Amygdala (tissue), 56 donors: ENCODE measurements at places on chromosomes 16 and 17.

GRCh38 chr17:41486809-41487530, 2.7 kb downstream of the KRT36 start:
- DNase-seq = no peak

- no peak for DNase-seq
These were observed 331.0 kb upstream of the CCL2 start for GRCh38 chr17:33924104-33924503.

DNA sequence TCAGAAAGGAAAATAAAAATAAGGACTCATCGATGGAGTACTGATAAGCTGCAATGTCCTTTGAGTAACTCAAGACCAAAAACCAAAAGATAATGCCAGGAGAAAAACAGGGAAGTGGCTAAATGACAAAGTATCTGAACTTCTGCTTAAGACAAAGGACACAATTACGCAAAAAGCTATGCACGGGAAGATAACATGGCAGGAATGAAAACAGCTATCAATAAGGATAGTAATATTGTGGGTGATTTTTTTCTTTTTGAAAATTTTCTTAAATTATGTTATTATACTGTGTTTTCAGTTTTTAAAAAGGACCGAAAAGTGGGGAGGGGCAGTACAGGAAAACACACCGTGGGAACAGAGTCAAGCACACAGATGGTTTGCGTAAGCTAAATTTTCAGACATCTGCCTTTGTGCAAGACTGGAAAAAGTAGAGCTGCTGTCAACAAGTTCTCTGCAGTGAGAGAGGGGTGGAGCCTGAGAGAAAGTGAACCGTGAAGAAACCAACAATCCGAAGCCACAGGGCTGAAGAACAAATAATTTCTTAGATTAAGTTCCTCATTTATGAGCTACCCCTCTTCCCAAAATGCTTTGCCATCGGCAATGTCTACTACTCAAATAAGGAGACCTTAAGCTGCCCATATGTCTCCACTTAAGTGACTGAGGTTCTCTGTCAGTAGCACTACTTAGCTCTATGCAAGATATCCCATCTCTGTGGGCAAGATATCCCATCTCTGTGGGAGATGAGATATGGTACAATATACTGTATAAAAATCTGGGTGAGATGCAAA, 99.9 kb upstream of the CORO6 start:
- DNase-seq = no peak

DNA sequence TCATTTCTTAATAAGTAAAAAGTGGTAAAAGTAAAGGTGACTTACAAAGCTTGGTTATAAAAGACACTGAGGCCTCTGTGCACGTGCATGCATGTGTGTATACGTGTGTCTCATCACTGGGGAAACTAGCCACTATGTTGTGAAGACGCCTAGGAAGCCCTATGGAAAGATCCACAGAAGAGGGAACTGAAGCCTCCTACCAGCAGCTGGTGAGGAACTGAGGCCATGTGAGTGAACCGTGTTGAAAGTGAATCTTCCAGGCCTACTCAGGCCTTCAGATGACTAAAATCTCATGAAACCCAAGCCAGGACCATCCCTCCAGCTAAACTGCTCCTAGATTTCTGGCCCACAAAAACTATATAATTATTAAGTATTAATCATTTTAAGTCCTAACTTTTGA, 23.7 kb downstream of the PHLPP2 start:
- DNase-seq = no peak

DNA sequence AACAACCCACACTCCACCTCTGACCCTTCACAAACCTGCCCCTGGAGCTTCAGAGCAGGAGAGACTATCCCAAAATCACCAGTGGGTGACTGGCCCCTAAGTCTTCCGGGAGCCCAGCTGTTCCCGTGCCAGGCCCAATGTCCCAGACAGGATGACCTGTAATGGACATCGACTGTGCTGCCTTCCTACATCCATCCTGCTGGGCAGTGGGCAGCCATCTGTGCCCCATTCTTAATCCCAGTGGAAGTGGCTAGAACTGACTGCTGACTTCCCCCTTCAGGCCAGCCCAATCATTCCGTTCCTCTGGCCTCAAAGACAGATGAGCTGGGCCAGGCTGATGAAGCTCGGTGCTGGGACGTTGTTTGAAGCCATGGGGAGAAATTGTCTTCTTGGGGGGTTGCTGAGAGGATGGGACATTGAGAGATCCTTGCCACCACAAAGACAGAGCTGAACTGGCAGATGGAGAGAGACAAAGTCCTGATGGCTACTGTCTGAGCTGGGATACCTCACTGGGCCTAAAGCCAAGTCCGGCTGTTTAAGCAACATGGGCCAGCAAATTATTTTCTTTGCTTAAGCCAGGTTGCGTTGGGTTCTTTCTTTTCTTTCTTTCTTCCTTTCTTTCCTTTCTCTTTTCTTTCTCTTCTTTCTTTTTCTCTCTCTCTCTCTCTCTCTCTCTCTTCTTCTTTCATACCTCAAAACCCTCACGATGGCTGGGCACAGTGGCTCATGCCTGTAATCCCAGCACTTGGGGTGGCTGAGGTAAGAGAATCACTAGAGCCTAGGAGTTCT, 17.9 kb upstream of the ALOX15B start:
- DNase-seq = no peak

DNA sequence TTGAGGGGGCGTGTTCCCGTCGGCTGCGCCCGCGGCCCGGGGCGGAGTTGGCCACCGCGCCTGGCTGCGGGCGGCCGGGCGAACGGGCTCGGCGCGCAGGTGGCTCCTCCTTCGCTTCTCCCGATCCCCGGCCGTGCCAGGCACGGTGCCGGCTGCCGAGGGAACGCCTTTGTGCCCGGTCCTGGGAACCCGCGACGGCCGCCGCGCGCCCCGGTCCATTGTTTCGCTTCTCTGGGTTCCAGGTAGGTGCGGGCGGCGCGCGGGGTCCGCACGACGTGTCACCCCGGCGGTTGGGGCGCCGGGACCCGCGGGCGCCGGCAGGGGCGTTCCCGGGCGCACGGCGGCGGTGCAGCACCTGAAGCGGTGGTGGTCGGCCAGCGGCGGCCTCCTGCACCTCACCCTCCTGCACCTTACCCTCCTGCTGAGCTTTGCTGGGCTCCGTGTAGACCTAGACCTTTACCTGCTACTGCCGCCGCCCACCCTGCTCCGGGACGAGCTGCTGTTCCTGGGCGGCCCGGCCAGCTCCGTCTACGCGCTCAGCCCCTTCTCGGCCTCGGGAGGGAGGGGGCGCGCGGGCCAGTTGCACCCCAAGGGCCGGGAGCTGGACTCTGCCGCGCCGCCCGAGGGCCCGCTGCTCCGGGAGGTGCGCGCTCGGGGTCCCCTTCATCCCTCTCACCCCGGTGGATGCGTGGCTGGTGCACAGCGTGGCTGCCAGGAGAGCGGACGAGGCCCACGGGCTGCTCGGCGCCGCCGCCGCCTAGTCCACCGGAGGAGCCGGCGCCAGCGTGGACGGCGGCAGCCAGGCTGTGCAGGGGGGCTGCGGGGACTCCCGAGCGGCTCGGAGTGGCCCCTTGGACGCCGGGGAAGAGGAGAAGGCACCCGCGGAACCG, 99.9 kb downstream of the EFCAB13 start:
- no peak for DNase-seq
